Stimulated activated CD4-positive, alpha-beta T cell treated with anti-CD3 and anti-CD28 coated beads, Interleukin-4, amount 100 ng/mL, for 4 hours (primary cell): ENCODE measurements at places on chromosomes 3 and 15.

DNA sequence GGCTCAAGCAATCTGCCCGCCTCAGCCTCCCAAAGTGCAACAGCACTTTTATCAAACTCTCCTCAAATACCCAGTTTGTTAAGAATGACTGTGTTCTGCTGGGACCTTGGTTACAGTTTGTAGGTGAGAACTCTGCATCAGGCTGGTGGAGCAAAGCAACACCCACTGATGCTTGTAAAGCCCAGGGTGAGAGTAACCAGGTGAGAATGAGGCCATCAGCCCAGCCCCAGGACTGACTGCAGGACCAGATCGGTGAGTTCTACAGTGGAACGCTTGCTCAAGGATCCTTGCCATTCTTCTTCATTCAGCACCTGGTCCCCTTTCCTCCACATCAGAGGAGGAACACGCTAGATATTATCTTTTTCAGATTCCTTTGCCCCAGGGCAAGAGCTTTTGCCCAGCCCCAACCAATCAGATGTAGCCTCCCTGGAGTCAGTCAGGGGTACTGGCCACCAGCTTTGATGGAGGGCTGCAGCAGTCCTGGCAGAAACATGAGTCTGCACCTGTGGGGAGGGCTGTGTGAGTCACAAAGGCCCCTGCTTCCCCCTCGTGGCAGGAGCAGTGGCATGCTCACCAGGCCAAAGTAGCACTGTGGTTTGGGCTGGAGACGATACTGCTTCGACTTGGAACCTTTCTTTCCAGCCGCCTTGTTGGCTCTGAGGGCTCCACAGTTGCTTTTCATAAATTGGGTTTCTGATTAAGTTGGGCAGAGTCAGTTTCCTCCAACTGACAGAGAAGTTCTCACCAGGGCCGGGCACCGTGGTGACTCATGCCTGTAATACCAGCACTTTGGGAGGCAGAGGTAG lies 3.5 kb upstream of the SHISA5 start:
- DNase-seq = peak; percentile 77

- no peak for DNase-seq
Measured at GRCh38 chr15:57609805-57610529, 18.3 kb downstream of the MYZAP start.

DNA sequence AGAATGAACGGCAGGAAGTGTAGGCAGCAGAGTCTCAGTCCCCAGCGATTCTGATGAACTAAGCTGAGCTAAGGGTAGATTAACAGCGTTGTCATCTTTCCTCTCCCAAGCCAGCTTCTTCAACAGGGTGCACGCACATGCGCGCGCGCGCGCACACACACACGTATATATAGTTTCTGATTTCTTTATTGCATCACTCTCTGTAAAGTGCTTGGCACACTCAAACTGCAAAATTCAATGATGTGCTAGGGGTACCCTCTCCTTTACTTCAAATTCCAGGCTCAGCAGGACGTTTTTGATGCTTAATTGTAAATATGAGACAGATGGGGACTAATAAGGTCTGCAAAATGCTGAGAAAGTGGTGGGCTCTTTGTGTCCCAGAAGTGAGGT lies 26.1 kb upstream of the VPS8 start:
- no peak for DNase-seq

- DNase-seq = no peak
Measured at GRCh38 chr15:65175511-65175910, 9.6 kb downstream of the CLPX start.

GRCh38 chr3:185371306-185372074 lies 8.6 kb downstream of the MAP3K13 start:
- no peak for DNase-seq
